ENCODE measurements at places on chromosomes 5 and 9.

DNA sequence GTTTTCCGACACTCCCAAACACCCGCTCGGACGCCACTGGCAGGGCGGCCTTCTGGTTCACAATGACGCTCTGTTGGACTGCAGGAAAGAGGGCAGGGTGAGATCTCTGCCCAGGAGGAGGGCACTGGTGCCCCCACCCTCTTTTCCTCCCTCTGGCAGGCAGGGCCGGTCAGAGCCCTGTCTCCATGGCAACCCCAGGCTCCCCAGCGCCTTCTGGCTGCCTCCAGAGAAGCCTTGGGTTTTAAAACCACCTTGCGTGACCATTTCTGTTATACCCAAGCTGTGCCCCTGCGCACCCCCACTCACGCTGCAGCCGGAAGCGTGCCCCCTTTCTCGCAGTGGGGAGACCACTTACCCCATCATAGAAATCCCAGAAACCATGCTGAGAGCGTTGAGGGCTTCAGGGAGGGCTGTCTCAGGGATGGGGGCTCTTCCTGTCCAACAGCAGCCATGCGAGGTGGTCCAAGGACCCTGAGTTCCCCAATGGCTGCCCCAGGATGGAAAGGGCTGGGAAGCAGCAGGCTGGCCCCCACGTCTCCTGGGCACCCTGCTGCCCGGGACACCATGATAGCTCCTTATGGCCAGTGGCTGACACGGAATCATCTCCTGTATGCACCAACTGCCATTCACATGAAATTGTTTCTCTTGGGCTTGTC, 7.3 kb downstream of the C9orf50 start:
- no peak for DNase-seq

GRCh38 chr9:77562019-77562748, 85.9 kb downstream of the GNA14 start:
- DNase-seq = no peak

GRCh38 chr5:78647838-78648358, 674 bp downstream of the LHFPL2 start:
- no peak for DNase-seq

DNA sequence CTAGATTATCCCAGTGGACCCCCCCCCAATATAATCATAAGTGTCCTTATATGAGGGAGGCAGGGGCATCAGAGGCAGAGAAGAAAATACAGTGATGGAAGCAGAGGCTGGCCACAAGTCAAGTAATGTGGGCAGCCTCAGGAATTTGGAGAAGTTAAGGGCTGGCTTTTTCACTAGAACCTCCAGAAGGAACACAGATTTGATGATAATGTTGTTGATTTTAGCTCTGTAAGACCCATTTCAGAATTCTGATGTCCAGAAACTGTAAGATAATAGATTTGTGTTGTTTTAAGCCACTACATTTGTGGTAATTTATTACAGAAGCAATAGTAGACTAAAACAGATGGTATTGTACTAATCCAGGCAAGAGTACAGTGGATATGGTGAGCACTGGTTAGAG, 36.3 kb upstream of the LRRTM2 start:
- DNase-seq = no peak

DNA sequence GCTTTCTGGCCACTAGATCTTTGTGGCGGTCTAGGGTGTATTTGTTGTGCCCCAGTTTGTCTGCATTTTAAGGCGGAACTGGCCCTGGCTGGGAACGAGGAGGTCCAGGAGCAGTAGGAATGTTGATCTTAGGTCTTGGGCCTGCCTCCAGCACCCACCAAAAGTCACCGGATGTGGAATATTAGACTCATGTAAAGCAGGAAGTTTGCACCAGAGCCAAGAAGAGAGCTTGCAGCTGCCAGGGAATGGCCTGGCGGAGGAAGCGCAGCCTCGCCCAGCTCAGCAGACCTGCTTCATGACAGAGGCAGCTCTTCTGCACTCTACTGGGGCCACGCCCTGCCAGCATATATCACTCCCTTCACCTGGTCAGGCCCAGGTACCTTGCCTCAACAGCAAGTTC, 3.3 kb downstream of the GPX3 start:
- DNase-seq = no peak

DNA sequence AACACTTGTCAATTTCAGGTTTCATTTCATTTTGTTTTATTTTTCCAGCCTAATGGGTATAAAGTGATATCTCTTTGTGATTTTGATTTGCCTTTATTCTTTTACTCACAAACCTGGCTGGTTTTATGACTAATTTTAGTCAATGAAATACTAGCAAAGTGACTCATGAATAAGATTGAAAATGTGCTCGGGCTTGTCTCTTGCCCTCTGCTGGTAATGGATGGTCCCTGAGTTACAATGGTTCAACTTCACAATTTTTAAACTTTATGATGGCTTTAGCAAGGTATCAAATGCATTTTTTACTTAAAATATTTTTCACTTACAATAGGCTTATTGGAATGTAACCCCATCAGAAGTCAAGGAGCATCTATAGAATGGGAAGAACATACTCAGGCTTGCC, 431.4 kb upstream of the CCNG1 start:
- no peak for DNase-seq

- DNase-seq = no peak
These were observed 342.6 kb upstream of the CCNH start for GRCh38 chr5:87755360-87755759.

- no peak for DNase-seq
These were observed 534 bp downstream of the SRFBP1 start for GRCh38 chr5:121962347-121962670.

- no peak for DNase-seq
These were observed 148.2 kb downstream of the PAM start for GRCh38 chr5:102903074-102903871.

DNA sequence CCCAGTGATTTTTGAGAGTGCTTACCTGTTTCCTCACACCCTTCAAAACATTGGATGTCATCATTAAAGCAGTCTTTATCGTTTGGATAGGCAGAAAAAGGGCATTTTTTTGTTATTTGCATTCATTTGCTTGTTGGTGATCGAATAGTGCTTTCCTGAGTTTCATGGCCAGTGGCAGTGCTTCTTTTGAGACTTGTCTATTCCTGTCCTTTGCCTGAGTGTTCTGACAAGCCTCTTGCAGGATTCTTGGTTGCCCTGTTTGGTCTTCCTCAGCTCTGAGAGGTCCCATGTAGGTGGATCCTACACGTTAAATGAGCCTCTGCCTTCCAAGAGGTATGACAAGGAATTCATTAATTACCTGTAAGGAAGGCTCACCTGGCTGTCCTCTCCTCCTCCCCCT, 52.8 kb downstream of the DAB2IP start:
- no peak for DNase-seq

GRCh38 chr5:55437859-55438206, 96.9 kb downstream of the PLPP1 start:
- DNase-seq = no peak

Data from effector CD8-positive, alpha-beta T cell (primary cell).